ENCODE measurements at places on chromosomes 4 and X.
A peak's percentile ranks its signal among the peaks of the same experiment; 100 is the strongest.

- DNase-seq = peak; percentile 2
These were observed 278.9 kb upstream of the GIMD1 start for GRCh38 chr4:106647451-106647850.

GRCh38 chr4:163757219-163757618, 262.7 kb downstream of the TMA16 start:
- DNase-seq = peak; percentile 8

- DNase-seq = no peak
These were observed 110.6 kb downstream of the SH3KBP1 start for GRCh38 chrX:19776753-19777152.

DNA sequence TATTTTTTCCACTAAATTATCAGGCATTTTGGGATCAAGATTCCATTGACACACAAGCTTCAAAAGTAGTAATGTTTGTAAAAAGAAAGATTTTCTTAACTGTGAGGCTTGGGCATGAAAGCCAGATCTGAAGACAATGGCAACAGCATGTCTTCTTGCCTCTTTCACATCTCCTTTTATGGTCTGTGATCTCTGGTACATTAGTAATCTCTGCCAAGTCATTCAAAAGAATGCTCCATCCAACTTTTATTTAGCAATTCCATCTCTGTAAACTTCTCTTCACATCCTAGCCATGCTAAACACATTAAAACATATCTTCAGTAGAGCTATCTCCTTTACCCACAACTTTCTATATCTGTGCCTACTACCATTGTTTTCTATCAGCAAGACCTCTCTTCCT, 465.4 kb downstream of the FAT4 start:
- DNase-seq = peak; percentile 25

GRCh38 chrX:55754861-55755294, 37.3 kb downstream of the RRAGB start:
- no peak for DNase-seq

DNA sequence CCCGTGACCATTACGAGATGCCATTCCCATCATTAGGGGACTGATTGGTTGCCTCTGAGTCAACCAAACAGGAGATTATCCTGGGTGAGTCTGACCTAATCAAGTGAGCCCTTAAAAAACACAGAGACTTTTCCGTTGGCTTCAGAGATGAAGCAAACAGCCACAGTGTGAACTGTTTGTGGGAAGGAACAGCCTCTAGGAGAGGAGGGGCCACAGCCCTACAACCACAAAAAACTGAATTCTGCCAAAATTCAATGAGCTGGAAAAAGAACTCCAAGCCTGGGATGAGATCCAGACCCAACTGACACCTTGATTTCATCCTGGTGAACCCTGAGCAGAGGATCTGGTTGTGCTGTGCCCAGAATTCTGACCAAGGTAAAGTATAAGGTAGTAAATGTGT, 31.3 kb upstream of the TBL1X start:
- no peak for DNase-seq

- no peak for DNase-seq
These were observed 92.4 kb downstream of the PPP2R2C start for GRCh38 chr4:6379767-6380745.

DNA sequence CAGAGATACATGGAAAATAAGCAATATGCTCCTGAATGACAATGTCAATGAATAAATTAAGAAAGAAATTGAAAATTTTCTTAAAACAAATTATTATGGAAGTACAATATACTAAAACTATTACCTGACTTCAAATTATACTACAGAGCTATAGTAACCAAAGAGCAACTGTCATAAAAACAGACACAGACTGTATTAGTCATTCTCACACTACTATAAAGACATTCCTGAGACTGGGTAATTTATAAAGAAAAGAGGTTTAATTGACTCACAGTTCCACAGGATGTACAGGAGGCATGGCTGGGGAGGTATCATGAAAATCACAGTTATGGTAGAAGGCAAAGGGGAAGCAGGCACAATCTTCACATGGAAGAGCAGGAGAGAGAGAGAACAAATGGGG, 60.0 kb upstream of the CYSLTR1 start:
- DNase-seq = no peak

DNA sequence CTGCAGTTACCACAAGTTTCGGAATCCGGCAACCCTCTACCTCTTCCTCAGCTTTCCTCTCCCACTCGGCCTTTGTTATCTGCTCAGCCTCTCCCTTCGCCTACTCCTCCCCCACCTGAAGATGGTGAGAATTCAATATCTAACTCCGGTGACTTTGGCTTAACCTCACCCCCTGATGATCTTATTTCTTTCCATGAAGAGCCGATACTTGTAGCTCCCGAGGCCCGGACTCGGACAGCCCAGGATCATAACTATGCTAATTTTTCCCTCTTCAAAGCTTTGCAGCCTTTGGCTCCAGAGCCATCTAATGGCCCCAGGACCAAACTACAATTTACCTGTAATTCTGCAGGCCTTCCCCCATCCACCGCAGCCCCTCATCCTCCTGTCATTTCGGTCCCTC, 32.0 kb upstream of the MGST2 start:
- no peak for DNase-seq

- no peak for DNase-seq
These were observed 250.9 kb upstream of the MAOA start for GRCh38 chrX:43405191-43405590.

Measured in LHCN-M2 (cell line).